Amniotic epithelial cell (primary cell): ENCODE measurements at places on chromosomes 7 and 10.
A peak's percentile ranks its signal among the peaks of the same experiment; 100 is the strongest.

DNA sequence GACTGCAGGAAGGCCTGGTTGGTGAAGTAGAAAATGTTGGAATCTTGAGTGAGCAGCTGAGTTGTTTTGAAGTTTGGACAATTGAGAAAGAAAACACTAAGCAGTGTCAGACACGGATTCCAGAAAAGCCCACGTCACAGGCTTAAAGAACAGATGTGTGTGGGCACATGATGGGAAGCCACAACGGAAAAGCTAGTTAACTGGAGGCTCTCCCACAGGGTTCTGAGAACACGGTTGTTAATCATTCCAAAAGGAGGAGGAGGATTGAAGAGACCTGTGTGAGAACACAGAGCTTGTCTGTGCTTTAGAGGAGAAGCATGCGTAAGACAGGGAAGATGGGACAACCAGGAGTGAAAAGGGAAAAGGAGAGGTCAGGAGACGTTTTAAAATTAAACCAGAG lies 42.6 kb downstream of the SHH start:
- DNase-seq: peak; percentile 100

DNA sequence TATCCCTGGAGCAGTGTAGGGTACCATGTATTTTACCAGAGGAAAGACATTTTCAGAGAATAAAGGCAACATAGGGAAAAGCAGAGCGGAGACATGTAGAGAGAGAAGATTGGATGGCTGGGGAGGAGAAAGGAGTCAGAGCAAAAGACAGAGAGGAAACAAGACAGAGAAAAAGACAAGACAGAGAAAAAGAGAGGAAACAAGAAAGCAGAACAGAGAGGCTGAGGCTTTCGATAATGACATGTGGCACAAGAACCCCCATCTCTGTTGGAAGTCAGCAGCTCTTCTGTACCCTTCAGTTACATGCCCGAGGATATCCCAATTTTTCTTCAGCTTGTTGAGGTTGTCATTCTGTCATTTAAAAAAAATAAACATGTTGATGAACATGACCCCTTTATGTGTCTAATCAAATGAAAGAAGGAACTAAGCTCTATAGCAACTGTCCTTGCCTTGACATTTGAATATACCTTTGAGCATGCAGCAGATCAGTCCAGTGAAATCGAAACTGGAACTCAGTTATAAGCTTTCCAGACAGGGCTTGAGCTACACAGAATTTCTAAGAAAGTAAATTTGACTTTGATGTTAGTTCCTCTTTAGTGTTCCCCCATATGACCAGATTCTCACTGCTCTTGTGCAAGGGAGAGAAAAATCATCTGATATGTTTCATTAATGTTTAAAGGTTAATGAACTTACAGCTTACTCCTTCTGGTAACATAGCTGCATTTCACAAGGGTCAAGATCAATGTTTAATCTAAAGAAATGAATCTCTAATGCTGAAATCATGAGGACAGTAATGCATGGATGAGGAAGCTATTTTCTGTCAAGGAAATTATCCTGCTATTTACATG lies 75.1 kb upstream of the SP4 start:
- no peak for DNase-seq

GRCh38 chr10:13674645-13675588 lies 88.2 kb downstream of the PRPF18 start:
- DNase-seq: no peak

- DNase-seq: no peak
These were observed 39.5 kb downstream of the GSDME start for GRCh38 chr7:24717694-24718320.

DNA sequence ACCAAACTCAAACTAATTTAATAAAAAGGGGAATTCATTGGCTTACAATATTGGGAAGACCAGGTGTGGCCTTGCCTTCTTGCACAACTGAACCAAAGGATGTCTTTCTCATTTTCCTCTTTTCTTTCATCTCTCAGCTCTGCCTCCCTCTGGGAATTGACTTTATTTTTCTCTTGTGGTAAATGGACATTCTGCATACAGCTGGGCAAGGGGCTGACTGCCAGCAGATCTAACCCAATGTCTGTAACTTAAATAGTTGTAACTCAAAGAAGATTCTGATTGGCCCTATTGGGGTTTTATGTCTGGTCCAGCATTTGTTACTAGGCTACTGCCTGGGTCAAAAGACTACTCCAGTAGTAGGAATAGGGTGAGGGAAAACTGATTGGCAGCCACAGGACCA lies 15.3 kb downstream of the PTTG1IP2 start:
- DNase-seq: no peak

DNA sequence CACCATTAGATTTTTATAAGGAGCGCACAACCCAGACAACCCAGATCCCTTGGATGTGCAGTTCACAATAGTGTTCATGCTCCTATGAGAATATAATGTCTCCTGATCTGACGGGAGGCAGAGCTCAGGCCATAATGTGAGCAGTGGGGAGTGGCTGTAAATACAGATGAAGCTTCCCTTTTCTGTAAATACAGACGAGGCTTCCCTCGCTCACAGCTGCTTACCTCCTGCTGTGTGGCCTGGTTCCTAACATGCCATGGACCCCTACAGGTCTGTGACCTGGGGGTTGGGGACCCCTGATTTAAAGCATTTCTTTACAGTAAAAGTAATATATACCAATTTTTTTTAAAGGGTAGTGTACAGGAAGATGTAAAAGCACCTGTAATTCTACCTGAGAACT lies 33.2 kb downstream of the HELLS start:
- no peak for DNase-seq

DNA sequence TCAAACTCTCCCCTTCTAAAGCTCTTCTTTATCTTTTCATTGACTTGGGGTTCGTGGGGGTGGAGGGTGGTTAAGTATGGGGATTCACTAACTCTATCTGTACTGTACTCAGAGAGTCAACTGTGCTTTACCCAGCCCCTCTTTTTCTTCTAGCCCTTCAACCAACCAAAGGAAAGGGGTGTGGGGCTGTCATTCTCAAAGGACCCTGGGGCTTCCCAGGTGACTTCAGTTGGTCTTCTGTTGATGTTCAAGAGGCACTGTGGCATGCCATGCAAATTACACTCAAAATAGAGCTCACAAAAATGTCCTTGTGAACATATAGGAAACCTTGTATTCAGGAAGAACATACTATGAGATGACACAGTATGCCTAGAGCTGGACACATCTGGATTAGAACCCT lies 16.9 kb upstream of the RHOBTB1 start:
- no peak for DNase-seq

DNA sequence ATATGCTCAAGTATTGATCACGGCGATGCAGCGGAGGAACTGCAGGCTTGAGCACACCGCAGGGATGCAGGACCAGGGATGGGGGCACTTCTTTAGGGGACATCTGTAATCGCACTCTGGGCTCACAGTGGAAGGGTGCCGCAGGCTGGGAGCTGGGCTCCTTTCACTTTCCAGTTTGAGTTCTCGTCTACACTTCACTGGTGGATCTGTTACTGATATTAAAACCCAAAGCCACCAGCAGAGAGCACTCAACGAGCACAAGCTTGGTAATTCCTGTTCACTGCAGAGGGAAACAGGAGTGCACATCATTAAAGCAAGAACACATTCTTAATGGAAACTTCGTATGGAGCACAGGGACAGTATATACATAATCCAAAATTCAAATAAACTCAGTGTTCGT lies 91.3 kb downstream of the PARD3 start:
- DNase-seq: peak; percentile 65

GRCh38 chr10:6014241-6014761 lies 37.0 kb upstream of the IL15RA start:
- DNase-seq: peak; percentile 17

DNA sequence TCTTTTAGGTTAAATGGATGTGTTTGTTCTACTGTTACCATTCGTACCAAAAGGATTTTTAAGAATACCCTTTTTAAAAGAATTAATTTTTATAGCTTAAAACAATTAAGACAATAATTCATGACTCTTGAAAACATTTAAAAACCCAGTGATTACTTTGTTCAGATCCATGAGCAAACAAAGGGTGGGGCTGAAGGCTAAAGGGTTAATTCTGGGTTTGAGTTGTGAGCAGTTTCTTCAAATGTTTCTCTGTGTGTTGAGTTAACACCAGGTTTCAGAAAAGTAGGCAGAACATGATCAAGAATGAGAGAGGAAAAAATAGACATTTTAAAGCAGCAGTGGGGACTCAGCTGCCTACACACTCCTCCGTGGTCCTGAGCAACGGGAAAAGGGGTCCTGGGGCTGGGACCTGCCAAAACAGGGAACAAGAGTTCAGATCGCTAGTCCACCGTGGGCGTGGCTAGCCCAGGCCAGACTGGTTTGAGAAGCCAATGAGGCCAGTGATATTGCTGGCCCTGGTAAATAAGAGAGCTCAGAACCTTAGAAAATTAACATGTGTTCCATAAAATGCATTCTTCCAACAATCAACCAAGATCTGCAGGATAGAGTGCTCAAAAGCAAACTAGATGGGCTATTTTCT lies 14.9 kb upstream of the EZH2 start:
- DNase-seq: no peak

DNA sequence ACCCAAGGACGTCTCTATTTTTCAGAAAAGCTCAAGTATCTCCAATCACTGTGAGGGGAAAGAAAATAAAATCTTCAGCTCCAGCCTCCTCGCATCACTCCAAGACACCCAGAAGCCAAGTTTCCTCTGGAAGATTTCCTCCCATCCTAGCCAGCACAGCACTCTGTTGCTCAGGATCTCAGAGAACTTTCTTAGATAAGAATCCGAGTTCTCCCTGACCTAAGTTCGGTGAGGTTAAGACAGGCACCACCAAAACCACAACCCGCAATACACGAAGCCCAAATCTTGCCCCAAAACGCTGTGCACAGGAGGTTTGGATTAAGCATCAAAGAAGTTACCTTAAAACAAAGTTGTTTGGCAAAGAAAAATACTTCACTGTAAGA lies 4.2 kb downstream of the FAM53B start:
- DNase-seq: peak; percentile 71

- no peak for DNase-seq
These were observed 35.8 kb upstream of the HECW1 start for GRCh38 chr7:43076606-43077005.

DNA sequence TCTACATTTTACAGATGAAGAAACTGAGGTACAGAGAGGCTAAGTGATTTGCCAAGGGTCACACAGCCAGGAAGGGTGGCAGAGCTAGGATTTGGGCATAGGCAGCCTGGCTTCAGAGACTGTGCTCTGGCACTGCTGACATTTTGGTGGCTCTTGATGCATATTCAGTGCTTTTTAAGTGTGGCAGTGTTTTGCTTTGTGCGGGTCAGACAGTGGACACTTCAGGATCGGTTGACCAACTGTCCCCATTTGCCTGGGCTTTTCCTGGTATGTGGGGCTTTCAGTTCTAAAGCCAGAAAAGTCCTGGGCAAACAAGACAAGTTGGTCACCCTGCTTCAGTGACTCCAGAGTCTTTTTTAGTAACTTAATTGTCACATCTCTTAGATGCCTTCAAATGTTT lies 35.0 kb downstream of the SUFU start:
- no peak for DNase-seq

DNA sequence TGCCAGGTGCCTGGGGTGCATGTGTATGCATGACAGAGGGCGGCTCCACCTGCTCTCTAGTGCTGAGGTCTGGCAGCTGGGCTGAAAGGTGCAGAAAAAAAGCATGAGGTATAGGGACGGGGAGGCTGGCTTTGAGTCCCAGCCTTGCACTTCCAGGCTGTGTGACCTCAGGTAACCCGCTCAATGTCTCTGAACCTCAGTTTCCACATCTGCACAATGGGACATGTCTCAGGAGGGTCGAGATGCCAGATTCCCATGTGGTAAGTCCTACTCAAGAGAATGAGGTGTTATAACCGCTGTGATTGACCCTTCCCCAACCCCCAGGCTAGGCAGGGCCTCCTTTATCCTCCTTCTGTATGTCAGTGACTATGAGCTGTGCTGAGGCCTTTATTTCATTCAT lies 48.8 kb downstream of the ARHGAP22 start:
- DNase-seq: no peak

DNA sequence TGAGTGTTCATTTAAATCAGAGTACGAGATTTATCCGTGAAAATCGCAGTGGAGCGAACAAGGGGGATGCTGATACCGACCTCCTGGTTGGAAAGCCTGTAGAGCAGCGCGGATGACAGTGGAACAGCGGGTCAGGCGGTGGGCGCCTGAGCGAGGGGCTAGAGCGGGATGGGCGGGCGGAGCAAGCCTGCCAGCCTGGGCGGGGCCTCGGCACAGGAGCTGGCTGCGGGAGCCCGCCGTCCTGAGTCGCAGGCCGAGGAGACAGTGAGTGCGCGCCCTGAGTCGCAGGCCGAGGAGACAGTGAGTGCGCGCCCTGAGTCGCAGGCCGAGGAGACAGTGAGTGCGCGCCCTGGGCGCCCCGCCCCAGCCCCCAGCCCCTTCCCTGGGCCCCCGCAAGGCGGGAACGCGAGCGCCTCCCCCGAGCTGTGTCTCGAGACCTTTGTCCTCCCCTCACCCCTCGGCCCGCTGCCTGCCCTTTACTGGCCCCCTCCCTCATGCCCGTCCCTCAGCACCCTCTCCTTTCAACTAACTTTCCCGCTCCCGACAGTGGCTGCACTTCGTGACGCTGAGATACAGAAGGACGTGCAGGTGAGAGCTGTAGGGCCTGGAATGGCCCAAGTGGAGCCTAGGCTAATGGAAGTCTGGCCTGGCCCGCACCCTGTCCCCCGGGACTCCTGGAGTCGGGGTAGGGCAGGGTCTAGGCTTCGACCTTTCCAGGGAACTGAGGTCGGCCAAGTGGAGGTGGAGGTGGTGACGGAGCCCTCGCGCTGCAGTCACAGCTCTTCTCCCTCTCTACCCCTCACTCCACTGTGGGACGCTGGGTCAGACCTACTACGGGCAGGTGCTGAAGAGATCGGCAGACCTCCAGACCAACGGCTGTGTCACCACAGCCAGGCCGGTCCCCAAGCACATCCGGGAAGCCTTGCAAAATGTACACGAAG lies at the start of gene AS3MT:
AS3MT (plus strand) TSS at position 213 of the 941 bp plus-strand sequence; CDS start at position 336, 123 bp downstream.
- no peak for DNase-seq

- no peak for DNase-seq
These were observed 253.0 kb upstream of the KLF6 start for GRCh38 chr10:4038000-4038399.

GRCh38 chr7:85750454-85750949 lies 563.6 kb upstream of the SEMA3D start:
- peak; percentile 35 for DNase-seq

DNA sequence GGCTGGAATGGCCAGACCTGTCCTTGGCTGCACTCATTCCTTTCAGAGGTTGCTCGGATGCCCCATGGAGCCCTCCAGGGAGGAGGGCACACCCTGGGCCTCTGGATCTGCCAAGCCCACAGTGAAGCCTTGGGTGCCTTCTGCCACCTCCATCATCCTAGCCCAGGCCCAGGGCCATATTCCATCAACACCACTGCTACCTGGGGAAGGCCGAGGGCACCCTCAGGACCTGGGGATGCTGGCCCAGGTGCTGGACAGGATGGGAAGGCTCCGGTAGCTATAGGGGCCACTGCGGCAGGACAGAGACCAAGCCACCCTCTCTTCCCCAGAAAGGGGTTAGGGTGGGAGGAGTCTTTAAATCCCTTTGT lies 810 bp downstream of the OPN4 start:
- DNase-seq: no peak

GRCh38 chr7:133115596-133115995 lies 33.7 kb upstream of the CHCHD3 start:
- no peak for DNase-seq

DNA sequence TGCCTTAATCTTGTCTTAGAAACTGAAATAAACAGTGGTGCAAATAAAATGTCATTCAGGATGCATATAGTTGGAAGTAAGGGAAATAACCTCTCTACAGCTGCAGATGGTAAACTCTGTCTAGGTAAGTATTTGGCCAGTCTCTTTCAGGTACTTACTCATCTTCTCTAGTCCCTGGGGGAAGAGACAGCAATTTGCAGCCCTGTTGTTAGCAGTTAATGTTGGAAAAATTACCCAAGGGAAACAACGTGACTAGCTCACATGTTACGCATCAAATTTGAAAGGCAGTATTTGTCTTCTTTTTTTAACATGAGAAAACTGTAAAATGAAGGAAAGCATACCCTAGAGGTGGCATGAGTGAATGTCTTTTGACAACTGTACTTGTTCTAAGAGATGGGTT lies 3.2 kb upstream of the HUS1 start:
- no peak for DNase-seq
